ENCODE measurements at places on chromosomes 6 and 20.
A peak's percentile ranks its signal among the peaks of the same experiment; 100 is the strongest.

GRCh38 chr20:19112828-19113227 lies 99.6 kb upstream of the SLC24A3 start:
- no peak for DNase-seq

DNA sequence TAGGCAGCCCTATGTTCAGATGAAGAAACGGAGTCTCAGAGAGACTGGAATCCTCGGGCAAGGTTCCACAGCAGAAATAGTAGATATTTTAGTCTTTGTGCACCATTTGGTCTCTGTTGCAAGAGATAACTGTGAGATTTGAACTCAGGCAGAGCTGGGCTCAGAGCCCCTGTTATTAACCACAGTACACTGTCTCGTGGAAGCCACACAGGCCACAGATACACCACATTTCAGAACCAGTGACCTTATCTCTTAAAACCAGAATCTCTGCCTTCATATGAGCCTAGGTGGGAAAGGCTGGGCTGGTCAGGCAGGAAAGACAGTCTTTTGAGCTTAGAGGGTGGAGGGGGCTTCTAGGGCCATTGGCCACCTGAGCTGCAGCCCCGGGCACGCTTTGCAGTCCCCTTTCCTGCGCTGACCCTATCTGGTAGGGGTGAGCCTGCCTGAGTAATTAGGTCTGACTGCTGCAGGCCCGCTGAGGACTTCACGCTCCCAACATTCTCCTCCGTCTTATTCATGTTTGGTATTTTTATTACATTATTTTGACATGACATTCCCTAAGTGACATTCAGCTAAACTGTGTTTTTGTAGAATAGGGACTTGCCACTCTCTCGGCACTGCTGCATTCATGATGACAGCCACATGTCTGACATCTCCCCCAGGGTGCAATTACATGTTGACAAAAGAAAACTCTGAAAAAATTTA lies 71.1 kb downstream of the KCNB1 start:
- no peak for DNase-seq

DNA sequence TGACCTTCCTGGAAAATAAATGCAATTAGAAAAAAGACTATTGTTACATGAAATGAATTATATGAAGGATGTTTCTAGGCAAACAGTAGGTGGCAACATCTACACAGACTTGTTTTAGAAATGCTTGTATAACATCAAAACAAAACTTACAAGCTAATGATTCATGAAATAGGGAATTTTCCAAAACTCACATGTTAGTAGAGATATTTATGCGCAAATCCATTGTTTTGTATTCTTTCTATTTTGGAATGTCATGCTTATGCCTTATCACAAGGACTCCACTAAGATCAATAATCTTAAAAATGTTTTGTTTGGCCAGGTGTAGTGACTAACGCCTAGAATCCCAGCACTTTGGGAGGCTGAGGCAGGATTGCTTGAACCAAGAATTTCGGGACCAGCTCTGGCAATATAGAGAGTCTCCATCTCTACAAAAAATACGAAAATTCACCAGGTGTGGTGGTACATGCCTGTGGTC lies 32.3 kb upstream of the LGSN start:
- DNase-seq = no peak

- no peak for DNase-seq
These were observed 138.6 kb downstream of the TBC1D7 start for GRCh38 chr6:13189710-13190109.

- DNase-seq = no peak
These were observed 74.7 kb upstream of the NOX3 start for GRCh38 chr6:155530219-155530834.

GRCh38 chr6:143601504-143601903 lies 76.3 kb upstream of the PHACTR2 start:
- DNase-seq = no peak

DNA sequence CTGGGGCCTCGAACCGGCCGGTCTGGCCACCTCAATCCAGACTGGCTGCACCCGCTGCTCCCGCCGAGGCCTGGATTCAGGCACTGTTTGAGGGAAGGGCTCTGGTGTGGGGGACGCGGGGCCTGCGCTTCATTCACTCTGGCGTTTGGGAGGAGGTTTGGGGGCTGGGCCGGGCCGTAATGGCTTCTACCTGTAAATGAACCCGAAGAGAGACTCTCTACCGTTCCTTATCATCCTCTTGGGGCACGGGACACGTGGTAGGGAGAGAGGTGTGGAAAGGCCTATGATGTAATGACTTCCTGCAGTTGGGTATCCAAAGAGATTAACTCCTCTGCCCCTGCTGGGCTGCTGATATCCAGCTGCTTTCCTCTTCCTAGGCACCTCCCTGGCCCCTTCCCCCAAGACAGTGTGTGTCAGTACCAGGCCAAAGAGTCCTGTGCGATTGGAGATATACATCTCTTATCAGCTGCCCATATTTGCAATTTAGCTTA lies 1.8 kb downstream of the FOXO3 start:
- peak; percentile 61 for DNase-seq

- DNase-seq = peak; percentile 6
These were observed 96.2 kb downstream of the TTLL2 start for GRCh38 chr6:167420858-167421766.

- no peak for DNase-seq
These were observed 225.5 kb downstream of the BMP7 start for GRCh38 chr20:57040924-57041323.

DNA sequence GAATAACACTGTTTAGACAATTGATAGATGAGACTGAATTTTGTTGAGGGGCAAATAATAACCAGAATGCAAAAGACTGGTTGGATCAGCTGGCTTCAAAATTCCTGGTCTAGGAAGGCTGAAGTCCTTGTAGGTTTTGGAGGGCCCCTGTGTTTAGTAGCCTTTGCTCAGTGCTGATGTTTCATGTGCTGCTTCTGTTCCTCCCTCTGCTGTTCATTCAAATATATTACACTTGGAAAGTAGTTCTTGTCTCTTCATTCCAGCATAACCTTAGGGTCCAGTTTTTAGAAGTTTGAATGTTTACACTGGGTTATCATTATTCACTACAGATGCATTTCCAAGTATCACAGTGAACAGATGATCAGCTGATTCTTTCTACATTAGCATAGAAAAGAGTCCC lies 72.5 kb downstream of the FLRT3 start:
- no peak for DNase-seq

GRCh38 chr20:41373251-41373783 lies 6.7 kb upstream of the EMILIN3 start:
- DNase-seq = no peak

DNA sequence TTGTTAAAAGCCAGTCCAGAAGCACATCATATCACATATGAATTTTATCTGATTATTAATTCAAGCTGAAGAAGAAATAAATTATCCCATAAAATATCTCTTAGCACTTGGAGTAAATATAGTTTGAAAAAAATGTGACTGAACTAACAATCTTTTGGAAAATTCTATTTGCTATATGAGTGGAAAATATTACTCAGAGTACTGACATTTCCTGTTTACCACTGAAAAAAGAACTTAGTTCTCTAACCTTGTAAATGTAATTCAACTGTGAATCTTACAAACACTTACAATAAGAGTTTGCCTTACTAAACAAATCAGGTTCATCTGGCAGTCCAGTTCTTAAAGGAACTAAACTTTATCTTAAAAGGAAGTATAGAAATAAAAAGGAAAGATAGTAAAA lies 44.2 kb downstream of the MOXD1 start:
- DNase-seq = no peak

GRCh38 chr6:17015144-17015543 lies 86.7 kb upstream of the STMND1 start:
- DNase-seq = no peak

- DNase-seq = no peak
These were observed 72.1 kb downstream of the ZDHHC14 start for GRCh38 chr6:157453131-157453530.

GRCh38 chr6:28807682-28808280 lies 116.0 kb downstream of the TRIM27 start:
- peak; percentile 43 for DNase-seq

GRCh38 chr20:9139106-9139833 lies 70.4 kb downstream of the PLCB4 start:
- DNase-seq = no peak

- DNase-seq = no peak
These were observed 113.6 kb downstream of the DHX35 start for GRCh38 chr20:39075731-39076130.

DNA sequence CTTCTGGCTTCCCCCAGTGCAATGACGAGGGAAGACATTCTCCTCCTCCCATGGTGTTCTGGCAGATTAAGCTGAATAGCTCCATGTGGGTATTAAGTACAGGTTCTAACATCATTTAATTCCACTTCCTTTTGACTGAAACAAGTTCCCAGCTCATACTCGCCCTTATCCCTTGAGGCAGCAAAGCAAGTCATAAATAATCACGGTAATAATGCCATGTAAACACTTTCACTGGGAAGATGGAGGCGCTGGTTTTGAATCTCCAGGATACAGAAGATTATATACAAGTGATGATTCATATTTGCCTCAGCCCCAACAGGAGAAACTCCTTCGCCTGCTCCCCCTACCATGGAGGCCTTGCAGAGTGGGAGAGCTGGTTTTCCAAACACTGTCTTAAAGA lies 141.3 kb downstream of the PXDC1 start:
- DNase-seq = no peak

GRCh38 chr6:75290136-75290945 lies 5.7 kb upstream of the TMEM30A start:
- DNase-seq = no peak

GRCh38 chr20:25259788-25260254 lies 11.9 kb downstream of the PYGB start:
- DNase-seq = no peak

DNA sequence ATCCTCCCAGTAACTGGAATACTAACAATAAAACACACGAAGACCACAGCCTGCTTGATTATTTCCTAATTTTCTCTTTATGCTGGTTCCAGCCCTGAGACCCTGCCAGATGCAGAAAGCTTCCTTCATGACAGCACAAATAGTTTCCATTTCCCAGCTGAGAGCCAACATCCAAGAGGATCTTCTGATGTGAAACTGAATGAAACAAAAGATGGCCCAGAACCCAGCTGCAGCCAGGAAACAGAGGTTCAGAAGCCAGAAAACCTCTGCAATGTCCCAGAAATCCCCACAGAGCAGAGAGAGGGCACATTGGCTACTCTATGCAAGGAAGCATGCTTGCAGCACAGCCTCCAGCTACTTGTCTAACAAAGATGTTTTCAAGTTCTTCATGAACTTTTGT lies 61.8 kb upstream of the PLEKHG1 start:
- peak; percentile 83 for DNase-seq

GRCh38 chr20:11738852-11739251 lies 178.8 kb upstream of the BTBD3 start:
- DNase-seq = no peak

DNA sequence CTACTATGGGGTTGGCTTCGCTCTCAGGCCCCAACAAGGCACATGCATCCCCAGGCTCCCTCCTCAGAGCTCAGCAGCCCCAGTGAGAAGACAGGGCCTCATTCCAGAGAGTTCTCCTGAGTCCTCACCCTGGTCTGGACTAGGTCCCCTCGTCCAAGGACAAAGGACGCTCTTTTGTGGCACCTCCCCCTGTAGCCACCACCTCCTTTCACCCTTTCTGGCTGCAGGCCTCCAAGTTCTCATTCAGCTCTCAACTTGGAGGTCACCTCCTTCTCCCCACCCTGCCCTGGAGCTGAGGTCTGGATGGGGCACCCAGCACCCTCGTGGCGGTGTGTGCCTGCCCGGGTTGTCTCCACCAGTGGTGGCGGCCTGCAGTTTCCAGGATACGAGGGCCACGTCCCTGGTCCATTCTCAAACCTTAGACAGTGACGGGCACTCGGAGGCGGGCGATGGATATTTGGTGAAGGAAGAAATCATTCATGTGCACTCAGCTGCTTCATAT lies 2.5 kb downstream of the UNC93A start:
- DNase-seq = no peak

GRCh38 chr6:88964509-88964908 lies 1.1 kb upstream of the RNGTT start:
- no peak for DNase-seq

- no peak for DNase-seq
These were observed 82.1 kb upstream of the MLIP start for GRCh38 chr6:54029187-54029586.

DNA sequence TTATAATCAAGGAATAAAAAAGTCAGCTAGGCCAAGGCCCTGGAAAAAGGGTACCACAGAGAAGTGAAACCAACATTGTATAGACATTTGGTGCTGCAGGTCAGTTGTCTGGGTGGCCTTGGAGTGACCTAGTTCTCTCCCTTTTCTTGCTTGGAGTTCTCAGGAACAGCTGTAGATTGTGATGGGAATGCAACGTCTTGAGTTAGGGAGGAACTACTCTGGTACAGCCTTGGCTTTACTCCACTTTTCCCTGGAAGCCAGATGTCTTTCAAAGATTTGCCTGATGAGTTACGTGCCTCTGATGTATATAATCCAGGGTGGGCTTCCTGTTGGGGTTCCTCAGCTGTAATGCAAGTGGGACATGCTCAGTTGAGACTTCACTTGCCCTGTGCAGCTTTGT lies 694.7 kb downstream of the HTR1B start:
- DNase-seq = no peak

DNA sequence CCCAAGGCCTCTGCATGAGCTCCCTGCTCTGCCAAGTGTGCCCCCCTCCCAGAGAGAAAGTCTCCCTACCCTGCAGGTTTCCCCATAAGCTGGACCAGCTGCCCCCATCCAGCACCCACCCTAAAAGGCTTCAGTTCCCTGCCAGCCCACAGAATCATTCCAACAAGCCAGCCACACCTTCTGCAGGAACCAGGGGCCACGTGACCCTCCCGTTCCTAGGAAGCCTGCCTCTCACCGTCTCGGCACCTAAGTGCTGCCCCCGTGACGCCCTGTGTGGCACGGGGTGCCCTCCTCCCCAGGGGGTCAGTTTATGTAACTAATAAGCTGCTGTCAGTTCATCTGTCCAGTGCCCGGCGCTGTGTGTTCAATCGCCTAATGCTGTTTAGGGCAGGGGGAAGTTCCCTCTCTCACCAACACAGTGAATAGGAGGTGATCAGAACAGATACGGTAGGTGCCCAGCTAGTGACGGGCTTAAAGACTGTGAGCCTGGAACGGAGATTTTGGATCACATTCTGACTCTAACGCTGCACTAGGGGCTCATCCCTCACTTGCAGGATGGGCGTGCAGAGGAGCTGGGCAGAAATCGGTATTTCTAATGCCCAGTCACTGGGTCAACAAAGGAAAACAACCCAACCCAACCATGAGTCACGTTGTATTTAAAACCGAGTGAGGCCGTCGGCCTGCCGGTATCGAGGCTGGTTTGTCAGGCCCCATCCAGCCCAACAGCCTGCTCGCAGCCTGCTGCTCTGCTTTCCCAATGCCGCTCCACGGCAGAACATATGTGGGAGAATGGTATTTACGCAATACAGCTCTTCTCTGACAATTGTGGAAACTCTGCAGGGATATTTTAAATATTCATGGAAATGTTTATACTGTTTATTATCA lies 56.0 kb downstream of the RAMACL start:
- no peak for DNase-seq
